ENCODE measurements at places on chromosomes 11 and 22.

DNA sequence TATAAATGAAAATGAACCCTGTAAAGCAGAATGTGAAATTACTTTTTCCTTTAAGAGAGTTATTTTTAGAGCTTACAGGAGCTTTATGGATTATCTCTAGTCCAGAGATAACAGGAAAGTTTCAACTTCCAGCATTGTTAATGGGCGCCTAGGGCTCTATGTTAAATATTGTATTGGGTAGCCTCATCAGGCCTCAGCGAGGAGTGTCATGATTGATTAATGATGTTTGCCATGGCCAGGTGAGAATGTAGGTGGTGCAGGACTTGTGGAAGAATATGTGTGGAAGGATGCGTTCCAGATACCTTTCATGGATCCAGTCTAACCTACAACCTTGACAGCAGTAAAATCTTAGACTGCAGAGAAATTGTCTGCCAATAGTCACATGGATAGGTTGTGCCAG lies 50.6 kb downstream of the ME3 start:
- no peak for DNase-seq

- no peak for DNase-seq
These were observed 94.0 kb upstream of the FOLH1 start for GRCh38 chr11:49302360-49302759.

DNA sequence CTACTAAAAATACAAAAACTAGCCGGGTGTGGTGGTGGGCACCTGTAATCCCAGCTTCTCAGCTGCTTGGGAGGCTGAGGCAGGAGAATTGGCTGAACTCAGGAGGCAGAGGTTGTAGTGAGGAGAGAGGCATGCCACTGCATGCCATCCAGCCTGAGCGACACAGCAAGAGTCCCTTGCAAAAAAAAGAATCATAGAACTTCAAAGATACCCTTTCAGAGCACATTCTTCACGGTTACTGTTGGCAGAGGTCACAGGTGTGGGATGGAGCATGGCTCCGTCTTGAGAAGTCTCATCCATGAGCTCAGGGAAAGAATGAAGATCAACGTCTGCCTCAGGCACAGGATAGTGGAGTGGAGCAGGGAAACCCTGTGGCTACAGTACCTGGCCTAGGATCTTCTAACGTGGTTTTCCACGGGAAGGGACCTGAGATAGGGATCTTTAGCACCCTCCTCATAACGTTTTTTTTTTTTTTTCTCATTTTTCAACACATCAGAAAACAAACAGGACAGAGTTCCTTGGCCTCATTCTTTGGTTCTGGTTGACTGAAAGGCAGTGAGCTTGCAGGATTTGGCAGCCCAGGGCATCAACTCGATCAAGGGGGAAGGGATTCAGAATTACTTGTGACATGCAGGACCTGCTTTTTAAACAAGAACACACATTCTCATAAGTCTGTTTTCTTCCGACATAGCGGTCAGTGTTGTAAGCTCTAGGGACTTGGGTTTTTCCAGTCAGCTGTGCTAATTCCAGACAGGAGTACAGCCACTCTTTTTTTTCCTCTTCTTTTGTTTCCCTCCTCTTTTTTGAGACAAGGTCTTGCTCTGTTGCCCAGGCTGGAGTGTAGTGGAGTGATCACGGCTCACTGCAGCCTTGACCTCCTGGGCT lies 22.8 kb downstream of the F2 start:
- no peak for DNase-seq

- no peak for DNase-seq
These were observed 12.3 kb downstream of the STARD10 start for GRCh38 chr11:72781313-72782080.

DNA sequence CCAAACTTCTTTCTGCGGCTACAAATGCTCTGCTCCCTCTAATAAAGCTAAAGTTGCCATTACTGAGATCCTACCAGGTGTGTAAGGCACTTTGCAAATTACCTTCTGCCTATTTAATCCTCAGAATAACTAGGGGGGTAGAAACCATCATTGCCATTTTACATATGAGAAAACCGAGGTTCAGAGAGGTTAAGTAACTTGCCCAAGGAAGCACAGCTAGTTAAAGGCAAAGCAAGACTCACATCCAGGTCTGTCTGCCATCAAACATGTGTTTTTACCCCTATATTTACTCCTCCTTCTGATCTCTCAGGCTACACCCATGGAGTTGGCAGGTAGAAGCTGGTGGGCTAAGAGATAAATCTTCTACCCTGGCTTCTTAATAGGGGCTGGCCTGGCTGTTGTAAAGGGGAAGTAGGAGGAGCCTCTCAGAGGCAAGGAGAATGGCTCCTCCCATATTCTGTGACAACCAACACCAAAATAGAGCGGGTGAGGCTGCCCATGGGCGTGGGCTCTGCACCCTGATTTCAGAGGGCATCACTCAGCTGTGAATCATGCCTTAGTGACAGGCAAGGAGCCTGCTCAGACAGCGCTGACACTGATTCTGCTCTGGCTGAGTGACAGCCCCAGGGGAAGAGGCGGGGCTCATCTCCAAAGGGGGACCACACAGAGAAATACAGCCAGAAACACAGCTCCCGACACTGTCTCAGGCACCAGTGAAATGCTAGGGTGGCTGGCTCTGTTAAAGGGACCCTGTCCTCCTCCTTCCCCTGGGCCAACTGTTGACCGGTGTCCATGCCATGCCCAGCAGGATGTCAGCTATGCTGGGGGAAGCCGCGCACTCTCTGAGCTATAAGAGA lies 106.8 kb downstream of the ABTB2 start:
- DNase-seq: no peak

GRCh38 chr11:123103326-123103980 lies 41.5 kb upstream of the HSPA8 start:
- no peak for DNase-seq

DNA sequence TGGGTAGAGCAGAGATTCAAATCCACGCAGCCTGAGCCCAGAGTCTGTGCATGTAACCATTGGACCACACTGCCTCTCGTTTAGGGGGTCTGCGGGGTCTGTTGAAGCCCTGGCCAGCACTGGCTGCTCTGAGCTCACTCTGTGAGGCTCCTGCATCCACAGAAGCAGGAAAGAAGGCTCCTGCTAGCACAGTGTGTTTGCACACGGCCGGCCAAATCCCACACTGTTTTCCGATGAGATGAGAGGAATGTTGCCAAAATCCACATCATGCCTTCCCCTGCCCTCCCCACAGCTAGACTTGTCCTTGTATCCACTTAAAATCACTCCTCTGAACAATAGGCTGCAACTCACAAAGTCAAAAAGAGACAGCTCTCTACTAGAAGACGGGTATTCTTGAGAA lies 10.6 kb upstream of the SLC22A12 start:
- DNase-seq: no peak

- no peak for DNase-seq
These were observed 25.7 kb upstream of the ACER3 start for GRCh38 chr11:76835036-76835435.

- no peak for DNase-seq
These were observed 104.1 kb upstream of the MTNR1B start for GRCh38 chr11:92865352-92865751.
